Tibial nerve (tissue), 4 donors: ENCODE measurements at places on chromosomes 12 and 14. TPM values are rescaled to one million over a fixed set of nuclear protein-coding genes. Genes with fewer than 3 reads are reported as not detected.

DNA sequence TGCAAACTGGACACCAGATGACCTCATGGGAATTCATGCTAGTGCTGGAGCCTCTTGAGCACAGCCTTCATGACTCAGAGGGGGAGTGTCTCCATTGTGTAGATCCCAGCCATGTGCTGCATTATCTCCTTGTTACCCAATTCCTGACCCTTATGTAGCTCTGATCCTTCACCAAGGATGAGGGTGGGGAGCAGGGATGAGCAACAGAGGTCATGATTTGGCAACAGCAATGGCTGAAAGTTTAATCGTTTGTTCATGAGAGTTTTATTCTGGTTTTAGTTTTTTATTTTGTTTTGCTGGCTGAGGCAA lies 9.5 kb upstream of the BDKRB1 start:
- DNase-seq = no peak

GRCh38 chr12:57614178-57614947 lies 3.1 kb downstream of the ARHGEF25 start:
- DNase-seq = no peak

DNA sequence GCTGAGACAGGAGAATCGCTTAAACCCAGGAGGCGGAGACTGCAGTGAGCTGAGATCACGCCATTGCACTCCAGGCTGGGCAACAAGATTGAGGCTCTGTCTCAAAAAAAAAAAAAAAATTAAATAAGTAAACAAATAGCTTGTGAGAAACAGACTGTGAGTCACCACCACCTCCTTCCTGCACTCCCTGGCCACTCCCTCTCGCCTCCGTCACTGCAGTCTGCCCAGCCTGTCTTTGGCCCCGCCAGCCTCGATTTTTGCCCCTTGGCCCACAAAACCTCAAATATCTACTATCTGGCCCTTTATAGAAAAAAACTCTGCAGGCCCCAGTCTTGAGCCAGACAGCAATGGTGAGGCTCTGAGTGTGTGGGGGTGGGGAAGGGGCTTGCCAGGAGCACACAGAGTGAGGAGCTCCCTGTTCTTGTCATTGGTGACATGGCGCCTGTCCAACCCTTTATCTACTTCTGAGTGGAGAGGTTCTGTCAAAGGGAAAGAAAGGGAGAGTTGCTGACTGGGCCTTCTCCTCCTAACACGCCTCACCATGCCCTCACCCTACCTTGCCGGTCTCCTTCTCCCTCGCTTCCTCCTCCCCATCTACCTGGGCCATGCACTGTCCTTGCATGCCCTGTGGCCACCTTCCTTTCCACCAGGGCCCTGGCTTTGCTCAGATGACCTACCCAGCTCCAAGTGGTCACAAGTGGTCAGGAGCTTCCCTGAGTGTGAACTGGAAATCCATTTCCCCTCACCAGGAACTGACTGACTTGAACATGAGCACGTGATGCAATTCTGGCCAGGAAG lies 22.1 kb downstream of the LGMN start:
- no peak for DNase-seq

DNA sequence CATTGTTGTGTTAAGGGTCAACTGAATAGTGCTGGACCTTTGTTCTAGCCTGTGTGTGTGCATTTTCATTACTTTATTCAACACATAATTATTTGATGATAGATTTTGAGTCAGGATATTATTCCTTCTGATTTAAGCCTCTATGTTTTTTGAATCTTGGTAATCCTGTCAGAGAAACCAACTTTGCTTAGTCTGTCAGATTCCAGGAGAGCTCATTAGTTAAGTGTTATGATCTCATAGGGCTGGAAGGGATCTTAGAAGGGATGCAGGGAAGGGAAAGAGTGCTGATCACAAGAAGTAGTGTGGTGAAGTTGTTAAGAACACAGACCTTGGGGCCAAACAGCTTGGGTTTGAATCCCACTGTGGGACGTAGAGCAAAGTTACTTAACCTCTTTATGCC lies 52.9 kb downstream of the SCN8A start:
- DNase-seq = no peak

GRCh38 chr12:105289114-105289904 lies 41.2 kb upstream of the C12orf75 start:
- DNase-seq = no peak

DNA sequence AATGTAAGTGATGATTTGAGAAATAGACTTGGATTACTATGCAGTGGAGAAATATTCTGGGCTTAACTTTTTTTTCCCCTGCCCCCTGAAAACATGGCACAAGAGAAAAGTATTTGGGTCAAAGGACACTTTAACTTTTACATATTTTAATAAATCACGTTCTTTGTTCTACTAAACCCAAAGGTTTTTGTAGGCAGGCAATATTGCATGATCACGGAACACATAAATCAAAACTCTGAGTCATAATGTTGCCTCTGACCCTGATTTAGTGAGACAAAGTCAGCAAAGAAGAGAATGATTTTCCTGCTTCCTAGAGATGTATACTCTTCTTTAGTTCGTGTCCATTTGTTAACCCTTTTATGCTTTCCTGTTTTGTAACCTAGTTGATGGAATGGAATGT lies 38.0 kb downstream of the ABCD2 start:
- no peak for DNase-seq

LHX5 gene
- not detected for total RNA-seq

RGS6 gene
- 67.2 TPM for total RNA-seq

ZFHX2 gene
- total RNA-seq = 3.9 TPM
